ENCODE measurements at places on chromosomes 7 and 10.

DNA sequence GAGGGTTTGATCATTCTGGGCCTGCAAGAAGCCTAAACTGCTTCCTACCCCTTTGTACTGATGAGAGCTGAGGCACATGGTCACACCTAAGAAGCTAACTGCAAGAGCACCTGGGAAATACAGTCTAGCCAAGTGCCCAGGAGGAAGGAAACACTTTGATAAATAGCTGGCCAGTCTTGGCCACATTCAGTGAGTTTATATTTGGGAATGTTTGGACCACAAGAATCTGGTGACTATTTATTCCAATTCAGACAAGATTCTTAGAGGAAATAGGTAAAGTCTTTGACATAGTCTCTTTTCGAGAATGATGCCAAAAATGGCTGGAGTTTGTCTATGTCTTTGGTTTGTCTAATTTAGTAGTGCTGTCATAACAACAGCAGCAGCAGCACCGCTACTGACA, 213.6 kb downstream of the KIF20B start:
- DNase-seq = no peak

- DNase-seq = no peak
Observed at GRCh38 chr7:43868181-43868580, 1.1 kb downstream of the MRPS24 start.

- DNase-seq = no peak
Observed at GRCh38 chr7:12357508-12357907, 46.2 kb downstream of the VWDE start.

DNA sequence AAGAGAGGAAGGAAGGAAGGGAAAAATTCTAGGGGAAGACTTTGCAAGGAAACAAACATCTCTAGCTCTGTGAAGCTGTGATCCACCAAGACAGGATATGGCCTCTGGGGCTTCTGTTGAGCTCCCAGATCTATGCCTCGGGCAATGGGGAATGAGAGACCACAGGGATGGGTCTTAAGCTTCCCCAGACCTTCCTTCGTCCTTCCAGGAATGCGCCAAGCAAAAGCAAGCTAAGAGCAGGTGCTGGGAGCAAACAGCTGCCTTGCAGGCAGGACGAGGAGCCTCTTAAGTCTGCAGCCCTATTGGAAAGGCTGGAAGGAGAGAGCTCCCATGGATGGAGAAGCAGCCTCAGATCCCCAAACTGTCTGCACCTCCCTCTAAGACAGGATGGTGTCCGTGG, 21.9 kb upstream of the ELN start:
- DNase-seq = no peak

DNA sequence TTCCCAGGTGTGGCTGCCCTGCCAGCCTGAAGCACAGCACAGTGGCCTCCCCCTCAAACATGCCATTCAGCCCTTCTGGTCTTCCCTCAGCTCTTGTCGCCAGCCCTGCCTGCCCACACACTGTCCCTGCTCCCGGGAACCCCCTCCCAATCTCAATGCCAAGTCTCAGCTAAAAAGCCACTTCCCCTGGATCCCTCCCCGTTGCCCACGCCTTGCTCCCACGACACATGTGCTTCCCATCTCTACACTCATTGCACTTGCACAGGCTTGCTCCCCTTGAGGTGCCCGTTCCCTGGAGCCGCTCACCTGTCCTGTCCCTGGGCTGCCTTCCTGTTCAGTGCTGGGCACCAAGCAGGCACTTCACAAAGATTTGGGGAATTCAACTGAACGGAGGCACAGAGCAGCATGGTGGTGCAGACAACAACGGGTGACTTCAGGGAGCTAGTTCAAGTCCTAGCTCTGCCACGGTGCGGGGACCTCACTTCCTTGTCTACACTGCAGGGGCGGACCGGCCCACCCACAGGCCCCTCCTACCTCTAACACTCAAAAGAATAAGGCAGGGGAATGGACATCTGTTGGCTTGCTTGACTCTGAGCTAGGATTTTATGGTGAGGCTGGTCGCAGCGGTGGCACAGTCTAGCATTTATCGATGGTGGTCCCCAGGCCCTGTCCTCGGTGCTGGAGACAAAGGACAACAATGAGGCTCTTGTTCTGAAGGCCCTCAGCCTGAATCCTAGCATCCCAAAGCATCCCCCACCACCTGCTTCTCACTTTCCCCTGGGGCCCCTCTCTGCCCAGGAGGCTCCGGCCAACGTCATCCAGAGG, 18.4 kb downstream of the RGS10 start:
- DNase-seq = no peak
